ENCODE measurements at places on chromosomes 5 and 9. TPM values are rescaled to one million over a fixed set of nuclear protein-coding genes. Genes with fewer than 3 reads are reported as not detected.

DNA sequence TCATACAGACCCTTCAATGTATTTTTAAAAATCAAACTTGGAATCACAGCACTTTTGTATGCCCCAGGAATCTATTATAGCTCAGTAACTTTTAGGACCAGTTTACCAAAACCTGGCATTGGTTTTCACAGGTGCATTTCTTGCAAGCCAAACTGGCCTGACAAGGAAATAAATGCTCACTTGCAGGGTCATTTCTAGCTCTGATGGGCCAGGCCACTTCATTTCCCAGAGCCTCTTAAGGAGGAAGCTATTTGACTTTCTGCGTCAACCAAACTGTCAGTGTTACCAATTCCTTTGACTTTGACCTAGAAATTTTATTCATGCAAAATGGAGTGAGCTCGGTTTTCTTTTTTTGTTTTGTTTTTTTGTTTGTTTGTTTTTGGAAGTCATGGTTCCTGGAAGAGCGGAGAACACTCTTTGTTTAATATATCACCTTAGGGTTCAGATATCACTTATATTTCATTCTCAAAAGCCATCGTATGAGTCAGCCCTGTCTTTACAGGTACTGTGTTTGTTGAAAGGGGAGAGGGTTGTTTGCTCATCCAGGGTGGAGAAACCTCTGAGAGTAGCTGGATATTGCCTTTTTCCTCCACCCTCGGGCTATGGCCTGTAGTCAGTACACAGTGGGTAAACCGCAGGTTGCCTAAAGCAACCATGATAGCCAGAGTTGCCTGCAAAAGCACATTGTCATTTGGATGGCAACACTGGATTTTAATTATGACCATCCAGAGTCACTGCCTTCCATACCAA lies 58.9 kb downstream of the GNA14 start:
- DNase-seq = no peak

The PCDHB9 gene
- not detected for total RNA-seq

GRCh38 chr5:4639946-4640345 lies 500.2 kb upstream of the ADAMTS16 start:
- no peak for DNase-seq

GRCh38 chr9:113910036-113910639 lies 34.0 kb downstream of the ZNF618 start:
- DNase-seq = no peak

The WDR38 gene
- total RNA-seq = not detected

The FAM153A gene
- not detected for total RNA-seq

- no peak for DNase-seq
Measured at GRCh38 chr5:8729437-8729836, 816.4 kb downstream of the SEMA5A start.

GRCh38 chr9:114037961-114038723 lies 40.0 kb downstream of the AMBP start:
- no peak for DNase-seq

The FOXD4L4 gene
- total RNA-seq = not detected

The FREM1 gene
- 0.13 TPM for total RNA-seq

- DNase-seq = no peak
Measured at GRCh38 chr5:77483682-77484081, 8.4 kb downstream of the WDR41 start.
